ENCODE measurements at places on chromosomes 3 and 15.
A peak's percentile ranks its signal among the peaks of the same experiment; 100 is the strongest.

- no peak for DNase-seq
Measured at GRCh38 chr3:72728329-72728889, 119.8 kb downstream of the SHQ1 start.

GRCh38 chr3:29757054-29757777 lies 476.3 kb downstream of the RBMS3 start:
- peak; percentile 63 for DNase-seq

- no peak for DNase-seq
Measured at GRCh38 chr15:68325726-68326125, 48.2 kb downstream of the FEM1B start.

- DNase-seq: peak; percentile 75
Measured at GRCh38 chr15:39852250-39852649, 67.8 kb downstream of the GPR176 start.

DNA sequence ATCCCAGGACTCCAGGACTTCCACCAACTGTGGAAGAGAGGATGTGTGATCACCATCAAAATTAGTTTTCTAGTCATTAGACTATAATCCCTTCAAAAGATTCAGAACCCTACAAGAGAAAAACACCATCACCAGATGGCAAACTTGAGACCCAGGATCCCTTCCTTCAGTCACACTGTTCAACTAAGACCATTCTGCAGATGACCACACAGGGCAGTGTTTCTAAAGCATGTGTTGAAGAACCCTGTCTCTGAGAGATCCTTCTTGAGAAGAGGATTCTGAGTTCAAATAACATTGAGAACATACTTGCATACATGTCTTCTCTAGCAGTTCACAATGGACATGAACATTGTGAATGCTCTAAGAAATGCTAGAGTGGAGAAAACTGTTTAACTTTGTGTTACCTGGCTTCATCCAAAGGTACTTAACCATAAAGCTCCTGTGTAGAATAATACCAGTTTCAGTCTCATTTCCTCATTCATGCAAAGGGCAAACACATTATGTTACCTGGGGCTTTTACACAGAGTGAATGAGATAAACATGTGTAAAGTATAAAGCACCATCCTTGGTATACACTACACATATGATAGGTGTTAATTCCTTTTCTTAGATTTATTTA lies 2.4 kb upstream of the ADGRG7 start:
- DNase-seq: no peak

GRCh38 chr3:128351546-128351945 lies 115.1 kb downstream of the DNAJB8 start:
- DNase-seq: no peak

GRCh38 chr15:78460737-78461136 lies 22.7 kb downstream of the IREB2 start:
- no peak for DNase-seq

GRCh38 chr15:56919609-56920366 lies 1.3 kb downstream of the TCF12 start:
- DNase-seq: peak; percentile 38

GRCh38 chr15:90234096-90234988 lies at the start of gene GDPGP1:
Gene GDPGP1, plus strand, starts transcription at chr15:90234209. Its CDS starts 6,700 bp downstream, at chr15:90240909.
- DNase-seq: no peak

DNA sequence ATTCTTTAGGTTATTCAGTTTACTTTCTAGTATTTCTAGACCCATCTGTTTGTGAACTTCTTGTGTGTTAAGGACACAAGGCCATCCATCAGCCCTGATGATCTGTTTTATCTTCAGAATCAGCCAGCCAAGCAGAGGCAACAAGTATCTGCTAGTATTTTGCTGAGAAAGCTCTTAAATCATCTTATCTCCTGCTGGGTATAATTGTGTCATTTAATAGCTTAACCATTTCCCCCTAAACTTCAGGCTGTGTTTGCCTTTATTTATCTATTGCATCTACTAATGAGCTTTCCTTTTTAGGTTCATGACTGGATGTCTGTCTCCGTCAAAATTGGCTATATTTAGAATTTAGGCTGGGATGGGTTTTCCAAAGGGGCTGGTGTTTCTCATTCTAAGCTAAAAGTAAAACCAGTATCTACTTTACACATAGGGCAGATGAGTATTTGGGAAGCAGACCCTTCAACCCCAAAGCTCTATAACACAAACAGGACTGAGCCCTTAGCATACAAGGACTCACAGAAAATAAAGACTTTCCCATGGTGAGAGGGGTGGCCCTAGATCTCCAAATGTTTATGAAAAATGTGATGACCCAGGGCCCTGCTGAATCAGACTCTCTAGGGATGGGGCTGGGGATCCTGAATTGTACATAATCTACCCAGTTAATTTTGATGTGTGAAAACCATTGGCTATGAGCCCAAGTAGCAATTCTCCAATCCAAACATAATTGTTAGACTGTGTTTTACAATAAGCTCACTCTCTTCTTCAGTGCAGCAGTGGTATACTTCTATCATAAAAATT lies 65.3 kb upstream of the PSMD6 start:
- peak; percentile 40 for DNase-seq
